ENCODE measurements at places on chromosomes 13 and 19.

DNA sequence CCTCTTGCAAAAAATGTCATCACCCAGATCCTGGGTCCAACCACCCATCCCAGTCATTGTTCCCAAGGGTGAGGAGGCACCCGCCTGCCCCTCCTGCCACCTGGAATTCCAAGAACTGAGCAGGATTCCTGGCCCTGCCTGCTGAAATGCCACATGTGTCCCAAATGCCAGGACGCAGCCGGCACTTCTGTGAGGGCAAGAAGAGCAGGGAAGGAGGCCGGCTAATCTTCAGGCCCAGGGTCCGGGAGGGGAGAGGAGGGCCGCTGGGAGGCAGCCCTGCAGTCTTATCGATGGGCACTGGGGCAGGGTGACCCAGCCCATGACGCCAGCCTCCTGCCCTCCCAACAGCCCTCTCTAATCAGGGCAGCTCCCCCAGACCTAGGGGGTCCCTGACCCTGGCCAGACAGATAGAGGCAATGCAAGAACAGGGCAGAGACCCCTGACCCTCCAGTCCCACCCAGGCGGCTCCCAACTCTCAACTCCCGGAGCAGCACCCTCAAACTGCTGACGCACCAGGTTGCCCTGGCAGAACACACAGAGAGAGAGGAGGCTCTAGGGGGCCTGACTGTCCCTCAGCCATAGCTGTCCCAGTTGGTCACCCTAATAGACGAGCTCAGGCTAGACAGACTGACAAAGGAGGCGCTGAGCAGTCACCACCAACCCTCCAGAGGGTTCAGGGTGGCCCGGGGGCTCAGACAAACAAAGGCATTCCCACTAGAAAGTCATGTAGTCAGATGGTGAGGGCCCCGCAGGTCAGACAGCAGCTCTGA is 1.5 kb downstream of the MFSD12 start:
- DNase-seq: no peak

DNA sequence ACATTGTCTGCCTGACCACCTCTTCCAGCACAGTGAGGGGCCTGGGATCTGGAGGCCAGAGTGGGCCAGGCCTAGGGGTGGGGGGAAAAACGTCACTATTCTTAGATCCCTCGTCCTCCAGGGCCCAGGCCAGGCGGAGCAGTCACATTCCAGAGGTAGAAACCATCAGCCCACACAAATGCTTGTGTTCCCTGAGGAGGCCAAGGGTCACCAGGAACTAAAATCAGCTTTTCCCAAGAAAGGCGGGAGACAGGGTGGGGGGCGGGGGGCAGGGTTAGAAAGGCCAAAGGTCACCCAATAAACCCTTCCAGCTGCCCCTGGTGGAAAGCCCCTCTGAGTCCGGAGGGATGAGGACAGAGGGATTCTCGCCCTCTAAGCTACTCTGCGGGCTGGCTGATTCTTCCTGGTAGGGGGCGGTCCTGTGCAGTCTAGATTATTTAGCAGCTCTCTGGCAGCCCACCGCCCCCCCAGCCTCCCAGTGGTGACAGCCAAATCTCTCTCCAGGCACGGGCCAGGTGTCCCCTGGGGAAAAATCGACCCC is 23.5 kb upstream of the CCL25 start:
- no peak for DNase-seq

GRCh38 chr19:29323440-29324290 is 110.7 kb upstream of the UQCRFS1 start:
- DNase-seq: no peak

- DNase-seq: no peak
Measured at GRCh38 chr13:92553470-92554114, 673.0 kb upstream of the GPC6 start.

DNA sequence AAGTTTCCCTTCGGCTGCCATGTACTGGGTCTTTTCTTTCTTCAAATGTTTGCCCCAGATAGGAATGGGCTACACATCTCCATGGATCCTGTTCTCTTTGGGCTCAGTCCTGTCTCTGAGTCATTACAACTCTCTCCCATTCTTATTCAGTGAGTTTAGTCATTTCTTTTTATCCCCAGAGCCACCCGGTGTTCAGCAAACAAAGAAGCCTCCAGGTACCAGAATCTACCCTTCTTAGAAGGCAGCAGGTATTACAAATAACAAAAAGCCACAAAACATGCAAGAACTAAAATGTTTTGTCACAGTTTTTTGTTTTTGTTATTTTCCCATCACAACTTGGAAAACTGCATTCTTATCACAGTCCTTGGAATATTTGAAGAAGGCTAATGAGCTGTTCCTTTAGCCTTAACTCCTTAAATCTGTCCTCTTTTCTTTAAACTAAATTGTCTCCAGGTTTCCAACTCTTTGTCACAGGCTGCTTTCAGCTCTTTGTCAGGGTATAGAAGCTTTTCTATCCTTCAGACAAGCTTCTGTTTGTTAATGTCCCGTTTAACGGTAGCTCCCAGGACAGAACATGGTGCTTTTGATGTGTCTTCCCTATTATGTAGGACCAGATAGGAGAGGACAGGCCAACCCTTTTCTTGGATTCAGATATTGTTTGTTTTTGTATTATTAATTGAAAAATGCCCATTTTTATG is 215.5 kb upstream of the HTR2A start:
- no peak for DNase-seq

DNA sequence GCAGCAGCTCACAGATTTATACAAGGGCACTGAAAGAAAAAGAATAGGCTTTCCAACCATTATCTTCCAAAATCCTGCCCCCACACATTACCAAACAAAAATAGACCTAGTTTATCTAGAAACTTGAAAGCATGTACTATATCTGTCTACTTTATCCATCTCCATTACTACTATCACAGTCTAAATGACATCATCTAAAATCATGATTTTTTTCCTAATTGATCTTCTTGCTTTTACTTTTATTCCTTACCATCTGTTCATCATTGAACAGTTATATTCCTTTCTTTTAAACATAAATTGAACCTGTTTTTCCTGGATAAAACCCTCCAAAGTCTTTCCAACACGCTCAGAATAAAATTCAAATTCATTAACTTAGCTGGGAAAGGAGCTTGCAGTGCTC is 414.7 kb downstream of the KCTD12 start:
- DNase-seq: no peak

- no peak for DNase-seq
Measured at GRCh38 chr13:112057736-112058518, 9.0 kb upstream of the SOX1 start.

DNA sequence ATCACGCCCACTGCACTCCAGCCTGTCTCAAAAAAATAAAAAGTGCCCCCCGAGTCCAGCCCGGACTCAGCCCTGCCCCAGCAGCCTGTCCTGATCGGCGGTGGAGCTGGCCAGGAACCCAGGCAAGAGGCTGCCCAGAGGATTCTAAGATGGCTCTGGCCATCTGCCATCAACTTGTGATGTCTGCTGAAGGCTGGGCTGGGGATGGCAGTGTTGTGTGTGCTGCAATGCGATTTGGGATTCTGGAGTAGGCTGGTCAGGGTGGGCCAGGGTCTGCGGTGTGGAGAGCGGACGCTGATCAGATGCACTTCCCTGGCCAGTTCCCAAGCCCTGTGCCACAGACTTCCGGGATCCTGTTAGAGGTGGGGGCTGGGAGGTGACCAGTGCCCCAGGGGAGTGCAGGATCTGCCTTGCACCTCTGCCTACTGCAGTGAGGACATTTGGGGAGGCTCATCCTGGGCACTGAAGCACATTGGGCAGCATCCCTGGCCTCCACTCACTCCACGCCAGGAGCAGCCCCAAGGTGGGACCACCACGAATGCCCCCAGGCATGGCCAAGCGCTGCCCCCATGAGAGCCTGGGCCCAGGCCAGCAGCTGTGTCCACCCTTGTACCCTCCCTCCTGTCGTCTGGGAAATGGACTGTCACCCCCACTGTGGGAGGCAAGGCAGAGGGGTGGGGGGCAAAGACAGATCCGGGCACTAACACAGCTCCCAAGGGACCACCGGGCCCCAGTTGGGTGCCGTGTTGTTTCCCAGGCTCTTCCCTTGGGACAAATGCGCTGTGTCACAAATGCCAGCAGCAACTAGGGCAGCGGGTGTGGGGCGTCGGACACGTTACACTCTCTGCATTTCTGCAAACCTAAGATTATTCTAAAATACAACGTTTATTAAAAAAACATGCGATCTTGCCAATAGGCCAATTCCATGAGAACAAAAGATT is 3.4 kb upstream of the TBXA2R start:
- DNase-seq: no peak

DNA sequence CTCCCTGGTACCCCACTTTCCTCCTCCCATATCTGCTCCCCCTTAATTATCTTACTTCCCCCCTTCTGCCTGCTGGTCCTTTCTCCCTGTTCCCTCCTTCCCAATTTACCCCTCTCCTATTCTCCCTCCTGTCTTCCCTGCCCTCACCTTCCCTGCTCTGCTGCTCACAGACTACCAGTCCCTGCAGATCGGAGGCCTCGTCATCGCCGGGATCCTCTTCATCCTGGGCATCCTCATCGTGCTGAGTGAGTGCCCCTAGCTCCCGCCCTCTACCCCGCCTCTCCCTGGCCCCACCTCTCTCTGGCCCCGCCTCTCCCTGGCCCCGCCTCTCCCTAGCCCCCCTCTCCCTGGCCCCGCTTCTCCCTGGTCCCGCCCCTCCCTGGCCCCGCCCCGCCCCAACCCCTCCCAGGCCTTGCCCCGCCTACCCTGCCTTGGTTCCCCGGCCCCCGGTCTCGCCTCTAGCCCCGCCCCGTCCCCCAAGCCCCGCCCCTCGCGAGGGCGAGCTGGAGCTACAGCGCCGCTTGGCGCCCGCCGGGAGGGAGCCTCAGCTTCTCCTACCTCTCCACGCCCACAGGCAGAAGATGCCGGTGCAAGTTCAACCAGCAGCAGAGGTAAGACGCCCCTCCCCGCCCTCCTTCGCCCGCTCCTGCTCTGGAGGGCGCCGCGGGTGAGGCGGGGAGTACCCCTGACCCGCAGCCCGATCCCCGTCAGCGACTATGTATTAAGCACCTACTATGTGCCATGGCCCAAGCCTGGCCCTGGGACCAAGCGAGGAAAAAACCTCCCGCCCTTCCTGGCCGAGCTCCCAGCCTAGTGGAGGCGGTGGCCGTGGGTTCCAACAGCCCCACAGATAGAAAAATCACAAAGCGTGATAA is 1.9 kb upstream of the FXYD7 start:
- peak; percentile 76 for DNase-seq

GRCh38 chr13:98959291-98959690 is 18.6 kb downstream of the DOCK9 start:
- DNase-seq: no peak

- no peak for DNase-seq
Measured at GRCh38 chr19:5908773-5909442, 4.2 kb downstream of the VMAC start.

GRCh38 chr19:48617146-48617937 is 1.6 kb downstream of the RPL18 start:
- DNase-seq: no peak

DNA sequence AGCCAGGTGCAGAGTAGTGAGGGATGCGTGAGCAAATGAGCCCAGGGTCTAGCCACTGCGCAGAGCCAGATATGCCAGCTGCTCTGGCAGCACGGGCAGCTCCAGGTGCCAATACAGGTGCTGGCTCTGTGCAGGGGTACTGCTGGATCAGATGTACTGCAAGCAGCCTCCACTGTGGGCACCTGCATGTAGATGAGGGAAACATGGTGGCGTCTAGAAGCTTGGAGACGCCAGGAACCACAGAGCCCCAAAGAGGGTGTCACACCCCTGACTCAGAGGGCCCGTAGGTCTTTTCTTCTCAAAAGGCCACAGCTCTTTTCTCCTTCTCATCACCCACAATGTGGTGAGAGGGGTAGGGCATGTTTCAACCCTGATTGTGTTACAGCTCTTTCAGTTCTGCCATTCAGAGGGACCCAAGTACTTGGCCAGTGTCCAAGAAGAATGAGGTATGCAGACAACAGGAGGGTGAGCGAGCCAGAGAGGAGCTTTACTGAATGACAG is 244.4 kb upstream of the SLITRK1 start:
- DNase-seq: no peak

Measured in HuH-7.5 (cell line).